Renal pelvis (tissue), 12 donors: ENCODE measurements at places on chromosomes 13 and 19. TPM values are rescaled to one million over a fixed set of nuclear protein-coding genes. Genes with fewer than 3 reads are reported as not detected.

Gene AP1M2
- 43.2 TPM for polyA plus RNA-seq

DNA sequence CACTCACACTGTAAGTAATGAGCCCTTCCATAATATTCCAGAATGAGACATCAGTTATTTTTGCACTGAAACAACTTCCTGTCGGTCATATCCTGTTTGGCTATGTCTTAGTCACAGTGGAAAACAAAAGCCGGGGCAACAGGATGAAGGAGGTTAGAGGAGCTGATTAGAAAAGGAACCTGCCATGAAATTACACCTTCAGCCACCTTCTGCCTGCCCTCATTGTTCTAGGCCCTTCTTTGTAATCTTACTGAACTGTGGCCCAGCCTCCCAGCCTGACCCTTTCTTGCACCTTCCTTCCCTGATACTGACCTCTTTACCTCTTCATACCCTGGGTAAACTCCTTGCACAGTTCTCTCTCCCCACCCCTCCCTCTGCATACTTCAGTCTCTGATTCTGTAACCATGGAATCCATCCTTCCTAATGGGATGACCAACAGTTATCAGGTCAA, 67.3 kb downstream of the DOCK9 start:
- no peak for DNase-seq

DNA sequence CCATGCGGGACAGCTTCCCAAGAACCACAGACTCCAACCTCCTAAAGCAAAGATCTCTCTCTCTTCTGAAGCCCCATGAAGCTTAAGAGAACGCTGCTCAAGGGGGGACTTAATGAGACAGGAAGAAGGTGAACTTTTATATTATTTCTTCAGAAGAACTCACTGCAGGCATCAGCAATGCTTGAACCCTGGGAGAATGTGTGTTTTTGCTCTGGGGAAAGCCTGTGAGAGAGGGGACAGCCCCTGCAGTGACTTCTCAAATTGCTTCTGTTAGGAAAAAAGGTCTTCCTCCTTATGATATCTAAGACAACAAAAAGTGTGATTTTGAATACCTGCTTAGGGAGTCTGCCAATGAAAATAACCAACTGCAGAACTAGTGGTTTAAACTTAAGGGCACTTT, 23.0 kb downstream of the GJA3 start:
- no peak for DNase-seq

Gene LRRC63
- polyA plus RNA-seq, result 0.16 TPM
